DMS 273 treated with DMSO at 0.1 percent for 48 hours (cell line): ENCODE measurements at places on chromosomes 5 and 9.

- no peak for DNase-seq
Measured at GRCh38 chr9:16197578-16198370, 644.9 kb downstream of the CCDC171 start.

- no peak for DNase-seq
Measured at GRCh38 chr9:99807956-99808355, 13.7 kb upstream of the NR4A3 start.

DNA sequence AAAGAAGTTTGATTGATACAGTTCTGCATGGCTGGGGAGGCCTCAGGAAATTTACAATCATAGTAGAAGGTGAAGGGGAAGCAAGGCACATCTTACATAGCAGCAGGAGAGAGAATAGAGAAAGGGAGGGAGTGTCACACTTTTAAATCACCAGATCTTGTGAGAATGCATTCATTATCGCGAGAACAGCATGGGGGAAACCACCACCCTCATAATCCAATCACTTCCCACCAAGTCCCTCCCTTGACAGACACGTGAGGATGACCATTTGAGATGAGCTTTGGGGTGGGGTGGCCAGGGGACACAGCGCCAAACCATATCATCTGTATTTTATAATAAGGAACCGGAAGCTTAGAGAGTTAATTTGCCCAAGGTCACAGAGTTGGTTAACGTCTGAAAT is 13.7 kb upstream of the FOCAD start:
- no peak for DNase-seq

GRCh38 chr5:134543820-134544614 is 18.5 kb downstream of the JADE2 start:
- DNase-seq, result no peak

- DNase-seq, result no peak
Measured at GRCh38 chr9:79719021-79719420, 147.3 kb downstream of the TLE4 start.

DNA sequence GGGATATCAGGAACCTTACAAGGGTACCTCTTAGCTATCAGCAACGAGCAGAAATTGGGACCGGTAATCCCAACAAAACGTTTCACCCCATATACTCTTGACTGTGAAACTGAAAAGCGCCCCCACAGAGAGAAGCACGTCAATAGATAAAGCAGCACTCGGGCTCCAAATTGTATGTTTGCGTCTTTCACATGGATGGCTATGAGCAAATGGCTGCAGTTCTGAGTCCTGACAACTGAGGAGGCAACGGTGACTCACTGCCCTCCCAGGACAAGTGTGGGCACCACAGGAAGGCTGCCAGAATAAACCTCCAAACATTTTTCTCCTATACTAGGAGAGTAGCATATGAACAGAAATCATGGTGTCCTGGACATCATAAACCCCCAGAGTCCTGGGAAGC is 36.6 kb downstream of the SEMA4D start:
- no peak for DNase-seq

DNA sequence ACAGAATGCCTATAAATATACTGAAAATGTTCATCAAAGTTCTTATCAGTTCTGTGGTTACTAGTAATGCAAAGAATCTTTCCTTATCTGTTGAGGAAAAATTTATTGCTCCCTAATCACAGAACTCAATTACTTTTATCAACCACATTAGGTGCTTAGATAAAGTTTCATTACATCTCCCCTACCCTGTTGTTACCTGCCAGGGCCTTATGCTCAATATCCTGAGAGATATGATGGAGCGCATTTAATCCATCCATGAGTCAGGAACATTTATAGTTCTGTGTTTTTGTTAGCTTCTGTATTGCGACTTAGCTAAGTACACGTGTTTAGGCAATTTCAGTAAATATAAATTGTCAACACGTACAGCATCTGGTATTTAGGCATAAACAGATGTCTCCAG is 164.3 kb upstream of the ST8SIA4 start:
- DNase-seq, result no peak

DNA sequence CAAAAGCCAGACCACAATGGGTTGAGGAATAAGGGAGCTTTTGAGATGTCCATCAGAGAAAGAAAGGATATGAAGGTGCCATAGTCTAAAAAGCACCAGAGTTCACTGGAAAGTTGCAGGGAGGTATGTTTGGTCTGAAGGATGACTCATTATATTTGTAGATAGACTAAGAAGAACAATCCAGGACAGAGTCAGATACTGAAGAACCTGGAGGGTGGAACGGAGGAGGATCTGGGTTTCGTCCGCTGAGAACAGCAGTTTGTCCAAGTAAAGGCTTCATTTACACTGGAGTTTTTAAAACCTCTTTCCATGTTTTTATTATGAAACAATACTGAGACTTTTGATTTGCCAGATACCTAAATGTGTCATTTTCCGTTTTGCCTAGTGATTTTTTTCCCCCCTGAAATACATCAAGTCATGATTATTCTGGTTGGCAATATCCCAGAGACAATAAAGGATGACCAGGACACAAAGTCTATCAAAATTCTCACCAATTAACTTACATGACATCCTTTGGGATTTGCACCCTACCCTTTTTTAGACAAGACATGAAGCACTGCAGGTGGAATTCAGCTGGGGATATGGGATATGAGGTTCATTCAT is 219.9 kb downstream of the MLLT3 start:
- no peak for DNase-seq

GRCh38 chr9:14365670-14366069 is 51.7 kb upstream of the NFIB start:
- DNase-seq, result no peak

GRCh38 chr5:179799644-179799973 is 5.8 kb downstream of the LTC4S start:
- DNase-seq, result no peak

DNA sequence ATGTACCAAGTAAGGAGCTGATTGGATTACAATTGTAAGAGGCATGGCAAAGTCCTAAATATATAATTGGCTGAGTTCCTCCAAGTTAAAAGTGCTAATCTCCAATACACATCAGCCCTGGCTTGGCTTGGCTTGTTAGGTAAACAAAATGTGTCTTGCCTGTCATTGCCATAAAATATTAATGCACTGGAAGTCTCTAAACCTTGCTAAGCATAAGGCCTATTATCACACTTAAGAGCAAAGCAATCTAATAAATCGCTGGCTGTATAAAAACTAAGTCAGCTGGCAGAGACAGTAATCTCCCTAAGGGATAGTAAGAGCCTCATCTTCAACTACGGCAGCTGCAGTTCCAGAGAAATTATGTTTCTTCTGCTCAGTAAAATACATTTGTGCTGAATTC is 418.6 kb upstream of the GRAMD2B start:
- peak; percentile 4 for DNase-seq

DNA sequence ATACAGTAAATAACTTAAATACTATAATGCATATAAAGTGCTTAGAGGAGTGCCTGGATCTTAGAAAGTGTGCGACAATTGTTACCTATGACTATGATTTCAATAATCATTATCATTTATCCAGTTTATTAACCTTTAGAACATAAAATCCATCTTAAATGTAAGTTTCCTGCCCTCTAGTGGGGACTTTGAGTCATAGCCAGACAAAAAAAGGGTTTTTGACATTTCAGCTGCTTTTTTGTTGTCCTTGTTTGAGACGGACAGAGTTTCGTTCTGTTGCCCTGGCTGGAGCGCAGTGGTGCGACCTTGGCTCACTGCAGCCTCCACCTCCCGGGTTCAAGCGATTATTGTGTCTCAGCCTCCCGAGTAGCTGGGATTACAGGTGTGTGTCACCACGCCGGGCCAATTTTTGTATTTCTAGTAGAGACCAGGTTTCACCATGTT is 9.7 kb upstream of the C9orf152 start:
- DNase-seq, result peak; percentile 12

DNA sequence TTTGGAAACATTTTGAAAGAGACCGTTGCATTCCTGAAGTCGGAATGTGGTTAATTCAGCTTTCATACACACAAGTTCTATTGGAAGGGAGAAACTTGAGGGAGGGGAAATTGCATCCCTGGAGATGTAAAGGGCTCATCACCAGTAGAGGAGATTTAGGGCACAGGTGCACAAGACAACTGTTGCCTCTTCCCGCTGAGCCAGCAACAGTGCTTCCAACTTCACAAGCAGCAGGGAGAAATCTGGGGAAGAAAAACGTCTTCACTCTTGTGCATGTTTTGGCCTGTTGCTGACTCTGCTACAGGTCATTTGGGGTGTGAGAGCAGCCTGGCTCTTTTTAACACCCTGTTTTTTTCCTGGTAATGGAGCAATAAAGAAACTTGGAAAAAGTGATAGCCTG is 277.9 kb downstream of the GAS1 start:
- DNase-seq, result no peak

- DNase-seq, result no peak
Measured at GRCh38 chr5:147446523-147446922, 63.3 kb downstream of the DPYSL3 start.

- no peak for DNase-seq
Measured at GRCh38 chr5:10158886-10159285, 90.8 kb downstream of the ATPSCKMT start.

DNA sequence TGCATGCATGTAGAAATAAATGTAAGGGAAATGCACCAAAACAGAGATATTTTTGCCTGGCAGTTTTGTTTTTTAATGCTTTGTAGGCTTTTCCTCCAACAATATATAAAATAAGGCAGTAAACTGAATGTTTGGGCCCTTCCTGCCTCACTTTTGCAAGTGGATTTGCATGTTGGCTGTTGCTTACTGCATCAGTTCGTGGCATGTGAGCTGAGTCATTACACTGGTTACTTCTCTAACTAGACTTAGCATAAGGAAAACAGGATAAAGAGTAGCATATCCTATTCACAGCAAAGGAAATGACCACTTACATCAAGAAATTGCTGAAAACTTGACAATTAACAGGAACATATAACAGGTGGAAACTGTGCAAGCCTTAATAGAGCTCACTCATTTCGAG is 113.4 kb downstream of the TLE1 start:
- no peak for DNase-seq

DNA sequence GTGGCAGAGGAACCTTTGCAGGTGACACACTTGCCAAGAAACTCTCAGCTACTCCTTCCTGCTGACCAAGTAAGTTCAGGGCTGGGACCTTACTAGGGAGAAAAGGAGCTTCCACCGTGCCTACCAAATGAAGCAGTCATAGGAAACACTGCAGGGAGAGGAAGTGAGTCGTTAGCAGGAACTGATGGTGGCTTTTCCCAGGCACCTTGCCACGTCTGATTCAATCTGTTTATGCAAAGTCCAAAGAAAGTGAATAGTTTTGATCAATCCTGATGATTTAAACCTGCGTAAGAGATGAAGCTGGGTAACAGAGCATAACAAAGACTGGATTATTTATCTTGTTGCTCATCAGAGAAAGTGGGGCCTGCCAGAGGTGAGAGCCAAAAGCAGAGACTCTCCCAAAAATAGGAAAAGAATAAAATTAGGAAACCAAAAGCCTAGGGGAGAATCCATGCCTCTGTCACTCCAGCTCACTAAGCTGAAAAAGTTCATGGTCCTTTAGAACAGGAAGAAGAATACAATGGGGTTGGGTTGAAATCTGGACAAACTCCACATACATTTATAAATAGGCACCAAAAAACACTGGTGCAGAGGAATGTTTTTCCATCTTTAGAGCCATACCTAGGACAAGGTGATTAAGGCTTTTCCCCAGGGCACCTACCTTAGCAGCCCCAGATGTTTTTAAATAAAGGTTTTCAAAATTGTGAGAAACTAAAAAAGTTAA is 9.3 kb upstream of the PFDN1 start:
- DNase-seq, result no peak

GRCh38 chr5:54551292-54551691 is 33.7 kb downstream of the SNX18 start:
- DNase-seq, result no peak

DNA sequence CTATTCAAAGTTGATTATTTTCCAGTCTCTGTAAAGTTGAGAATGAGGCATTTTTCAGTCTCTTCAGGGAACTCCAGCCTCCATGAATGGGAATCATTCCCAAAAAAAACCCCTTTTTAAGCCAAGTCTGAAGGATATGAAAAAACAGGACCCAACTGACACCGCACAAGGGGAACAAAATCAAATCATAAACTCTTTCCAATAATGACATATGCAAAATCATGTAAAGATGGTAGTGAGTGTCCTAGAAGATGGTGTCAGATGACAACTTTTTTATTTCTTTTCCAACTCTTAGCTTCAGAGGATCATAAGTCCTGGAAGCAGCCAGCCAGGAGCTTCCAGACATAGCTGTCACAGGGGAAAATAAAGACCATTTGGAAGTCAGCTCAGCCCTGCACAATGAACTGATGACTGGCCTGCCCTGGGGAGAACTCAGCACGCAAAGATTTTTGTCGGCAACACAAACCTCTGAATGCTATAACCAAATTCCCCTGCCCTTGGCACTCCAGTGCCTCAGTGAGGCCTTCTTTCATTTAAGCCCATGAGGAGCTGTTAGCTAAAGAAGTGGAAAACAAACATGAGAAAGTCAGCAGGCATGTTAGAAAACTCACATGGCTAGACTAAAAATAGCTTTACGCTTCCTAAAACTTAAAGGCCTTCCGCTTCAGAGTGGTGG is 85.4 kb downstream of the SLC1A3 start:
- no peak for DNase-seq

DNA sequence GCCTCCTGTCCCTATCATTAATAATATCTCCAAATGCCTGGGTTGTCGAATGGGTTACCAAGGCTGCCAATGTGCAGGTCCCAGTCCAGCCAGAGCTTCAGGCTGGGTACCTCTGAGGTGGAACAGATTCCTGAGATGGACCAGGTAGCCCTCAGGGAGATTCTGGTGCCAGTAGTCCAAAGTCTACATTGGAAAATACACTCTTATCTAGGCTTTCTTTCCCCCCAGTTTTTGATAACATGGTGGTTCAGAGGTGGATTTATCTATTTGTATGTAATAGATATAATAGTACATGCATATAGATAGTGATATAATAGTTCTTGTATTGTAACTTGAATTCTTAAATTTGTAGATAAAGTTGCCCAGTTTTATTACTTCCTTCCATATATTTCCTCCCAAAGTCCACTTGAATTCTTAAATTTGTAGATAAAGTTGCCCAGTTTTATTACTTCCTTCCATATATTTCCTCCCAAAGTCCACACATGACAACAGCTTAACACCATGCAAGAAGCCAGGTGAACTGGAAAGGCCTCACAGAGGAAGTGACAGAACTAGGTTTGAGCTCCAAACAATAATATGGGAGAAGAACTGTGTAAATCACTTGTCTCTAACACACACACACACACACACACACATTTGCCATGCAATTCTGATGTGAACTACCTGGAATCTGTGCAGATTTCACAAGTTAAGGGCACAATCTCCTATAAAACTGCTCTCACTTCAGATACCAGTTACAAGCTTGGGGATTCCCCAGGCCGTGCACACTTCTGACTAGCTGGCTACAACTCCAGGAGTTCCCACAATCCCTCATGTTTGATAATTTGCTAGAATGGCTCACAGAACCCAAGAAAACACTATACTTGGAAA is 30.7 kb upstream of the ERAP1 start:
- DNase-seq, result no peak

- DNase-seq, result no peak
Measured at GRCh38 chr5:132456987-132457361, 33.6 kb downstream of the IRF1 start.

- no peak for DNase-seq
Measured at GRCh38 chr5:152271420-152271819, 133.7 kb downstream of the NMUR2 start.
